ENCODE measurements at places on chromosomes 3 and 15.

DNA sequence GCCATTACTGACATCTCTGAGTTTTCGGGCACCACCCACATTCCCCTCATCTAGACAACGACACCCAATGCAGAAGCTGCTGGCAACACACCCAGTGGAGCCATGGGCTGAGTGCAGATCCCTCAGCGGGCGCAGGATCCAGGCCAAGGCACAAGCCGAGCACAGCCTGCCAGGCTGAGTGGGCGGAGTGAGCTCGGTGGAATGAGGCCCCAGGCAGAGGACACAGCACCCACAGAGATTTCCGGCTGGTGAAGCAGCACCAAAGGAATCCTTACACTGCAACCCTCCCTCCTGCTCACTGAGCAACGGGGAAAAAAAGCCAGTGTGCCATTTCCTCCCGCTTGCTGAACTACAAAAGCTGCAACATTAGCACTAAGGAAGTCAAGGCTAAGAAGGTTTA lies 34.3 kb downstream of the ZMAT3 start:
- DNase-seq, result peak; percentile 57

DNA sequence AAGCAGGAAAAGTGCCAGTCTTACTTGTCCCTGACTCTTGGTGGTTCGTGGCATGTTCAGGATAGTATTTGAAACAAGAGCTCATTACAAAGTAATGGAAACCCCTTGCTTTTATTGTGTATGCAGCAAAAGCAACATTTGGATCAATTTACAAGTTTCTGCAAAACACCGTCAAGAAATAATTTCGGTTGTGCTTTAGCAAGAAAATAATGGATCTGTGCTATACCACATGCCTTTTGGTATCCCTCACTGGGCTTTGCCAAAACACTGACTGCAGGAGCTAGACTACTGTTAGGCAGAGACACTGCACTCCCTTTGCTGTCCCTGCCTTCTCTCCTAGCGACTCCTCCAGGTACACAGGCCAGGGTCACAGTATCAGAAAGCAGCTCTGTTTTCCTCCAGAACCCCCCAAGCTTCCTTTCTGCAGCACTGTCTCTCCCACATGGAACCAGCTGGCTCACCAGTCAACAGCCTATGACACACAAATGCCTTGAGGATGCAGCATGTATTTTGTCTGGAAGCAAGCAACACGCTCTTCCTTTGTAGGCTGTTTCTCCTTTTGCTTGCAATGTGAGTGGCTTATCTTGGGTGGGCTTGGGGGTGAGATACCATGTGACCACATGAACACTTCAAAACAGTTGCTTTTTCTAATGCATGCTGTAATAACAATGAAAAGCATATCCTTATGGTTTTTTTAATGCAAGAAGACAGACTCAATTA lies 111.4 kb downstream of the PGPEP1L start:
- DNase-seq, result peak; percentile 78

DNA sequence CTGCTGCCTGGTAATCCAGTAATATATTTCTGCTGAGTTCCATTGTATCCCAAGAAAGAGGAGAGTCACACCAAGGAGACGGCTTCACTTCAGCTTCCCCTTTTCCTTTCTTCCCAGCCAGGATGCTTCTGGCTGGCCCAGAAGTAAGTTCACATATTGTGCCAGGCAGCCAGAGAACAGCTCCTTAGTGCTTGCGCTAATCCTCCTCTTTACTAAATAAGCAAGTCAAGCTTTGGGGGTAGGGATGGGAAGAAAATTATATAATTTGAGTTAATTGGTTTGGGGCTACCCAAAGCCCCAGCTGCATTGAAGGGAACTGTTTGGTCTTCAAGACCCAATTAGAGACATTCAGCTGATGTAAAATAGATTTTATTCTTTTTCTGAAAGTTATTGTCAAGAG lies 218.8 kb upstream of the HES1 start:
- no peak for DNase-seq

- peak; percentile 23 for DNase-seq
Measured at GRCh38 chr15:50235794-50236193, 29.7 kb downstream of the HDC start.

- DNase-seq, result no peak
Measured at GRCh38 chr3:184710870-184711492, 883 bp downstream of the MAGEF1 start.

DNA sequence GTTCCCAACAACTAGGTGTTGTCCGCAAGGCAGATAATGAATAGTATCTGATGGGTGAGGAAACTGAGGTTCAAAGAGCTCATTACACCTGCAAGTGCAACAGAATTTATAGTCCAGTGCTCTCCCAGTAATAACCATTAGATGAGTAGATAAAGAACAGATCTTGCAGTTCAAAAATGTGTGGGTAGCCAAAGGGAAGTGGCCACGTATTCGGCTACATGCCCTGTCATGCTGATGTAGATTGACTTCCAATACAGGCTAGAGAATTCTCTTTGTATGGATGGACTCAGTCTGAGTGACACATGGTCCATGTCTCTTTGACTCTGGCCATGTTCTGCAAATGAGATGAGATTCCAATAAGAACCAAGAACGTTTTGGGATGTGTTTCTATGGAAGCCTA lies 187.9 kb upstream of the LPP start:
- DNase-seq, result no peak
